Chondrocyte (in vitro differentiated cells): ENCODE measurements at places on chromosomes 6 and 20.

GRCh38 chr6:108052706-108053105 lies 21.8 kb downstream of the OSTM1 start:
- no peak for DNase-seq

GRCh38 chr20:43717616-43717995 lies 9.2 kb downstream of the GTSF1L start:
- DNase-seq, result no peak

- DNase-seq, result peak; percentile 39
Measured at GRCh38 chr20:25310268-25310920, 62.5 kb downstream of the PYGB start.

- DNase-seq, result no peak
Measured at GRCh38 chr6:12976366-12976765, 259.8 kb downstream of the PHACTR1 start.

- no peak for DNase-seq
Measured at GRCh38 chr6:13278164-13278563, 50.2 kb downstream of the TBC1D7 start.

DNA sequence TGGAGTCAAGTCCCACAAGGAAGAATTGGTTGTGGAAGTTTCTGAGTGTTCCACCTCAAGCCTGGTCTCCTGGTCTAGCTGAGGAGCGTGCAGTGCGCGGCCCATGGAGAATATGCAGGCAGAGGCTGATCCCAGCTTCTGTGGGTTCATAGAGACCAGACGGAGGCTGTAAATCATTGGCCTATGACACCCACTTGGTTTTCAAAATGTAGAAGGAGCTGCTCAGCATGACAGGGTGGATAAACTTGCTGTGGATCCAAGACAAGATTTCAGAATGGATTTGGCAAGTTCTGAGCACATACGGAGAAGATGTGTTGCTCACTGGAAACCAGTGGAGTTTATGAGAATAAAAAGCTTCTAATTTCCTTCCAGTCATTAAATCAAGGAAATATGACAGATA lies 744 bp downstream of the KIF25 start:
- no peak for DNase-seq

- DNase-seq, result no peak
Measured at GRCh38 chr6:47254906-47255305, 54.8 kb downstream of the TNFRSF21 start.

GRCh38 chr6:135630789-135631376 lies 133.3 kb upstream of the AHI1 start:
- no peak for DNase-seq

- no peak for DNase-seq
Measured at GRCh38 chr20:45867819-45868176, 10.4 kb downstream of the ZSWIM3 start.

- DNase-seq, result no peak
Measured at GRCh38 chr6:45737331-45738056, 278.2 kb downstream of the CLIC5 start.

DNA sequence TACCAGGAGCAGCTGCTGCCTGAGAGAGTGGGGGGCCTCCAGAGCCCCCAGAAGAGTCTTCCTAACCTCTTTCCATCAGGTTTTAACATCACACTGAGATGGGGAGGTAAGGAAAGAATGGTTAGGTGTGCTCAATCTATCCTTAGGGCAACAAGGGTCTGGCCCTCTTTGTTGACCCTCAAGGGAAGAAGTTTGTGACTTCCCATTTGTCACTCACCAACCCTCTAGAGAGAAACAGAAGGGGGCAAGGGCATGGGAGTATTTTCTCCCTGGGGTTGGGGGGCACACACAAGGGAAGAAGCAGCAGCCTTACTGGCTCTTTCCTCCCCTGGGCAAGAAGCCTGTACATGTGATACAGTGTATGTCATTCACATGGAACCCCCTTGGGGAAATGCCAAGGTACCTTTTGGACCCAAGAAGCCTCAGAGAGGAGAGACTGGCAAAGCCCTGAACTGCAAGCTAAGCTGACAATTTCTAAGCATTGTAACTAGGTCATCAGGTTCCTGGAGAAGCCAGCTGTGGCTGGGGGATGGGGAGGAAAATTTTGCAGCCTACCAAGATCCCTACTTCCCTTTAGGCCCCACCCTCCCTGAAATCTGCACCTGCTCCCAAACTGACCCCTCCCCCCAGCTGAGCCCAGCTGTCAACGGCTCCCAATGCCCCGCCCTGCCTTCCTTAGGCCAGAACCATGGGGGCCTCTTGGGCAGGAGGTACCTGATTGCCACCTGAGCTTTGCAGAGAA lies 14.5 kb downstream of the BCL2L1 start:
- DNase-seq, result no peak

- no peak for DNase-seq
Measured at GRCh38 chr6:147204060-147204785, at the start of gene STXBP5. STXBP5 (plus strand) TSS chr6:147204417; CDS start chr6:147204533, 116 bp downstream.

- no peak for DNase-seq
Measured at GRCh38 chr6:157163434-157164159, 159.7 kb downstream of the TMEM242 start.

- no peak for DNase-seq
Measured at GRCh38 chr6:139172567-139172966, 37.7 kb downstream of the HECA start.

GRCh38 chr6:16136621-16137450 lies 8.0 kb downstream of the MYLIP start:
- DNase-seq, result no peak

DNA sequence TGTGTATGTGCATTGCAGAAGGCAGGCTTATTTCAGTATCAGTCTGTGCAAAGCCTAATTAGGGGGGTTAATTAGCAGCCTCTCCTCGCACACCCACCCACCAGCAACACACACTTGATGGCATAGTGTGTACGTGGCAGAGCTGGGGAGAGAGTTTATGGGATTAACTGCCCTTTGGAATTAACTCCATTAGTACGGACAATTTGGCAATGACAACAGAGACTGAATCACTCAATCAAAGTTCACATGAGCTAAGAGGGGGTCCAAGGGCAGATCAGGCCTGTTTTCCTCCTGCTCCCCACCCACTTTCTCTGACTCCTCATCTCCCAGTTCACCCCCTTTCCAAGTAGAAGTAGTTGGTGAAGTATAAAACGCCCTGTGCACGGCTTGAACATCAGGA lies 69.5 kb downstream of the LRFN2 start:
- DNase-seq, result no peak

- DNase-seq, result no peak
Measured at GRCh38 chr6:30855429-30856075, 28.8 kb upstream of the DDR1 start.

DNA sequence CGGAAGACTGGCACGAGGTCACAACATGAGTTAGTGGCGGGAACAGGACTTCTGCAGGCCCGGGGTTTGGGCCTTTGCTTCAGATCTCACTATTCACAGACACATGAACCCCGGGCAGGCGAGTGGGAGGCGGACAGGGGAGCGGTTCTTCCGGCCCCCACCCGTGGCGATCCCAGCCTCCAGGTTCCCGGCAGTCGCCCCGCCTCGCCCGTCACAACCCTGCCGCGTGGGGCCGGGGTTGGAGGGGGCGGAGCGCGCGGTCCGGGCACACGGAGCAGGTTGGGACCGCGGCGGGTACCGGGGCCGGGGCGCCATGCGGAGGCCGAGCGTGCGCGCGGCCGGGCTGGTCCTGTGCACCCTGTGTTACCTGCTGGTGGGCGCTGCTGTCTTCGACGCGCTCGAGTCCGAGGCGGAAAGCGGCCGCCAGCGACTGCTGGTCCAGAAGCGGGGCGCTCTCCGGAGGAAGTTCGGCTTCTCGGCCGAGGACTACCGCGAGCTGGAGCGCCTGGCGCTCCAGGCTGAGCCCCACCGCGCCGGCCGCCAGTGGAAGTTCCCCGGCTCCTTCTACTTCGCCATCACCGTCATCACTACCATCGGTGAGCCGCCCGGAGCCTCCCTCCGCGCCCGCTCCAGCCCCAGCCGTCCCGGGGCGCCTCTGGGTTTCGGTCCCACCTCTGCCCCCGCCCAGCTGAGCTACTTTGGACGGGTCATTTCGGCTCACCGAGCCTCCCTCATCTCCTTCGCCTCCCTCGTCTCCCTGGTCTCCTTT lies at the start of gene KCNK15:
Gene KCNK15 (plus strand): TSS at position 268 of the 769 bp plus-strand sequence. CDS start 46 bp downstream, at position 314.
- DNase-seq, result no peak

DNA sequence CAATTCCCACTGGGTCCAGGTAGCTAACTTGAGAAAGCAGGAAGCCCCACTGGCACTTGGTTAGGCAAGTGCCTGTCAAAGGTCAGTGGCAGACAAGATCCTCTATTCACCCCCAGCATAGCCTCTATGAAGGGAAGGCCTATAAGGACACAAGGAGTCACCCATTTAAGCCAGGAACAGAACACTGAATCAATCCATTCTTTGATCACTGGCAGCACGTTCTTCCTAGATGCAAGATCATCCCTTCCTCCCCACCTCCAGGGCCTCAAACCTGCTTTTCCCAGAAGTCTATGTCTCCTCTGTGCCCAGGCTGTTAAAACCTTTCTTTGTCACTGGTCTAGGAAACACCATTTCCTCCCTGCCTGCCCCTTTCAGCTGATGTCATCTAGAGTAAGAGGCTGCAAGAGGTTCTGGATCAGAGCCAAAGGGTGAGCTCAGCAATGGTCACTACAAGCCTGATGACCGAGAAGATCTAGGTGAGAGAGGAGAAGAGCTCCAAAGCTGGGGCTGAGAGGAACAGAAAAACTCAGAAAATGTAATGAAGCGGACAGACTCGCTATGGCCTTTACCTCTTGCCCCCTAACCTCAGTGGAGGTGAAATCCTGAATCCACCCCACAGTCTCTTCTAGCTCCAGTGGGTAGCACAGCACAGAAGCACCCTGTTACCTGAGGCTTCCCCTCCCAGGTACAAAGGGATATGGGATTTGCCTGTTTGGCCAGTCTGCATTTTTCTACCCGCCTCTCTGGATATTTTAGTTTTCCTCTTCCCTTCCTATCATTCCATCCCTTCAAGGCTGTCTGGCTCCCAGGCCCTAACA lies 1.8 kb downstream of the GTPBP2 start:
- no peak for DNase-seq

GRCh38 chr6:30915591-30915946 lies 1.5 kb downstream of the VARS2 start:
- no peak for DNase-seq

DNA sequence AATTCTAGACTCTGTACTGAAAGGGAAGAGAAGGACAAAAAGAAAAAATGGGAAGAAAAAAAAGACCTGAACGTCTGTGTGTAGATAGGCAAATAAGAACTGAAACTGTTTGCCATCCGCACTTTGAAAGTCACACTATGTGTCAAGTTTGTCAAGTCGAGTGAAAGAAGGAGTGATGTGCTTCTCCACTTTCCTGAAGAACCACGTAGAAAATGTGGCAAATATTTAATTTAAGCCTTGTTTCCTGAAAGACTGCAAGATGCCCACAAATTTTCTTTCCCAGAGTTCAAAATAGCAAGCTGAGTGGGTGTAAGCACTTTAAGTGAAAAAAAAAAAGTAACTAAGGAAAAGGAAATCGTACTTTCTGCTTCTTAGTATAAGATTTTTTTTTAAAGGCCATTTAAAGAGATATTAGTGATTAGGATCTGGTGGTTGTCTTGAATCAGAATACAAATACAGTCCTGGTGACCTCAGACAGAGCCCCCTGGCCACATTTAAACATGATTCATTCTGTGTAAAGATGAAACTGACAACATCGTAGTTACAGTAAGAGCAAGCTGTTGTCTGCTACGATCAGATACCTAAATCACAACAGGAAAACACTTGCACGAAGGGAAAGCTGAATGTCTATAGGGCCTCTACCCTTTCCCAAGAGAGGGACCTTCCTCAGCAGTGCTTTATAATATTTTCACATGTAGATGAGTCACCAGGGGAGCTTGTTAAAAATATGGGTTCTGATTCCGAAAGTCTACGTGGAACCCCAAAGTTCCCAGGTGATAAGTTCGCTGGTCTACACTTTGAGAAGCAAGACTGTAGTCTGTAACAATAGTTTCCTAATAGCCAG lies 102.3 kb downstream of the HIVEP2 start:
- DNase-seq, result no peak

DNA sequence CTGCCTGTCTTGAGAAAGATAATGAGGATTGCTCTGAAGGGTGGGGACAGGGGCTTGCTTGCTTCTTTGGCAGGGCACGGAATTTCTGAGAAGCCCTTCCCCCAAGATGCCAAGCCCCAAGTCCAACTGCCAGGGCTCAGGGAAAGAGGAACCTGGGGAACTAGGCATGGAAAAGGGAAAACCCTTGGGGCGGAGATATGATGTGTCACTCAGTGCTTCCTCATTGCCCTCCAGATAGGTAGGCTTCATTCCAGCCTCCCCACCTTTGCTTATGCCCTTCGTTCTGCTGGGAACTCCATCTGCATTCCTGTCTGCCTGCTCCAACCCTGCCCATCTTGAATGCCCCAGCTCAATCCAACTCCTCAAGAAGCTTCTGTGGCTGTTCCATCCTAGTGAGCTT lies 61.2 kb downstream of the VEGFA start:
- no peak for DNase-seq

DNA sequence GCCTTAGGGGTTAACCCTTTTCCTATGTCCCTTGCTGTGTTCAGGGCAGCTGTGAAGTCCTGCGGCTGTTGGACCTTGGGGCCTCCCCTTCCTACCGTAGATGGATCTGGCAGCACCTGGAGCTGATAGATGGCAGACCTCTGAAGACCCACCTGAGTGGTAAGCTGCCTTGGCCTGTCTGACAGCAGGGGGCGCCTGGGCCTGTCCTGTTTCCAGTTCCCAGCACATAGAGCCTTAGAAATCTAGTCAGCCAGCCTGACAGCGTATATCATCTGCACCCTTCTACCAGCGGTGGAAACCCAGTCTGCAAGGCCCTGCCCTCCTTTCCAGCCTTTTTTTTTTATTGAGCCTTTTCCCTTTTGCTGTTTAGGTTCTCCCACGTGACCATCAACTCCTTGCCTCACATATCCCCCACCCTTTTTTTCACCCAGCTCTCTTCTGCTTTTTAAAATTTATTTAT lies 26.6 kb downstream of the CNBD2 start:
- DNase-seq, result no peak

DNA sequence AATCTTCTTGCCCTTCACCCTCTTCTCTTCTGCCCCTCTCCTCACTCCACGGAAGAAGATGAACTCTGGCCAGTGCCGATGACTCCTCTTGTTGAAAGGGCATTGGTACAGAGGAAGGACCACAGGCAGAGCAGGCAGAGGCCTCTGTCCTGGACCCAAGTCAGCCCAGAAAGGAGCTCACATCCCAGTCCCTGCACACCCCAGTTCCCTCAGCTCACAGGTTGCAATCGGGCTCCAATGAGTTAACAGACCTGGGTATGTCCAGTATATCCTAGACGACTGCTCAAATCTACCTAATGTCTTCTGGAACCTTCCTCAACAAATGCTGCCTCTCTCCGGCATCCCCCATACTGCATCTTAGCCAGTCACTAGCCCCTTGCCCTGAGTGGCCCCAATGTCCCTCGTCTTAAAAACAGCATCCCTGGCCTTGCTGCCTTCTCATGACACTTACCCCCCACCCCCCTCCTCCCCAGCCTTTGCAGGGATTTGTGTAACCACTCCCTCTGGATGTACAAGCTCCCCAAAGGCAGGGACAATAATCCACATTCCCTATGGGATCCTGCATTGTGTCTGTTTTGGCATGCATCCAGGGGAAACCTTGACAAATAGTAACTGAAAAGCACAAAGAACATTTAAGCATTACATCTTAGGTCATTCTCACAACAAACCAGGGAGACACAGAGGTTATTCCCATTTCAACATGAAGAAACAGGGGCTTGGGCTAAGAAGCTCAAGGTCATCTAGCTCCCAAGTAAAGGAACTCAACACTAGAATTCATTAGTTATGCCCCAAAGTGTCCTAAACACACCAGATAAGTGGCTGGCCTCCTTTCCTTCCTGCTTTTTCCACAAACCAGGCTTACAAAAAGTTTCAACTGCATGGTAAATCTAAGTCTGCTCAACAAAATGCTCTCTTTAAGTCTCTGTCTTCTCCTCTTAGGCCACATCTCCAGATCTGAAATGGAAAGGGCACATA lies 45.1 kb downstream of the TRERF1 start:
- DNase-seq, result no peak
